ENCODE measurements at places on chromosomes 1 and 21. TPM values are rescaled to one million over a fixed set of nuclear protein-coding genes. Genes with fewer than 3 reads are reported as not detected.

GRCh38 chr1:212386029-212386428, 28.7 kb downstream of the PACC1 start:
- no peaks in the 10 kb centered on the region for H3K4me1 ChIP-seq
- no peak for DNase-seq
- no peak overlapping the region for H3K27ac ChIP-seq
- H3K4me3 ChIP-seq, result no peak overlapping the region

- H3K36me3 ChIP-seq, result peaks cover 16% of the 10 kb centered on the region
- H3K27ac ChIP-seq, result no peak overlapping the region
These were observed 7.6 kb downstream of the ENAH start for GRCh38 chr1:225645194-225645895.

DNA sequence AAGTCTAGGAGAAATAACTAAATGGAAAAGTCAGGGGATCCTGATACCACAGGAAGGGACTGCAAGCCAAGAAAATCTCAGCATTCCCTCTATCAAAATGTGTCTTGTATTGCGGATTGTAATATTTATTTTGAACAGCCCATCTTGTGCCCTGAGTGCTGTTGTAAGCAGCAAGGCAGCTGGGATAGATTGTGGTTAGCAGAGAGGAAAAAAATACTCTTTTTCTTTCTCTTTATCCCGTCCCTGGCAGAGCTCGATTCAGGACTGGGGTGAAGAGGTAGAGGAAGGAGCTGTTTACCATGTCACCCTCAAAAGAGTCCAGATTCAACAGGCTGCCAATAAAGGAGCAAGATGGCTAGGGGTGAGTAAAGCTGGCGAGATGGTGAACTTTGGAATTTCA, 1.2 kb downstream of the RGL1 start:
- H3K4me3 ChIP-seq, result peak overlapping the region; percentile 97
- peak; percentile 40 for DNase-seq
- peaks cover 38% of the 10 kb centered on the region for H3K4me1 ChIP-seq
- H3K36me3 ChIP-seq, result no peaks in the 10 kb centered on the region
- no peak overlapping the region for H3K27ac ChIP-seq
- no peaks in the 10 kb centered on the region for H3K27me3 ChIP-seq

The SAMSN1 gene
- total RNA-seq, result not detected

- H3K36me3 ChIP-seq, result no peaks in the 10 kb centered on the region
- H3K4me1 ChIP-seq, result peaks cover 18% of the 10 kb centered on the region
- H3K27ac ChIP-seq, result no peak overlapping the region
- H3K4me3 ChIP-seq, result no peak overlapping the region
These were observed 46.3 kb downstream of the MRPL37 start for GRCh38 chr1:54246116-54246721.
